ENCODE measurements at places on chromosomes 7 and 10.

- no peak for DNase-seq
Measured at GRCh38 chr7:1149351-1149794, 10.6 kb downstream of the ZFAND2A start.

- no peak for DNase-seq
Measured at GRCh38 chr10:124262234-124262865, 156.4 kb downstream of the OAT start.

GRCh38 chr10:52644373-52645186 is 128.0 kb downstream of the MBL2 start:
- no peak for DNase-seq

DNA sequence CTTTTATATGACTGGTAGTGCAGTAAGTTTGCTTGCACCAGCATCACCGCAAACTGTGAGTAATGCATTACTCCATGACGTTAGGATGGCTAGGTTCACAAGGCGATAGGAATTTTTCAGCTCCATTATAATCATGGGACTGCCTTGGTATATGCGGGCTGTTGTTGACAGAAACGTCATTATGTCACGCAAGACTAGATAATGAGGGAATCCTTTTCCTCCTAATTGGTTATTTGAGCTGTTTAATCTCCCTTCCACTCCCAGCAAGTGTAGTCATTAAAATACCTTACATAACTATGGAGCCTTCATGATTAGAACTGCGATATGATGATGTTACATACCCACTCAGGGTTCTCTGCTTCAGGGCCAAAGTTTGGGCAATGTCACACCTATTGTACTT is 17.3 kb downstream of the KLLN start:
- no peak for DNase-seq

- no peak for DNase-seq
Measured at GRCh38 chr10:122514045-122514840, 46.3 kb upstream of the DMBT1 start.

DNA sequence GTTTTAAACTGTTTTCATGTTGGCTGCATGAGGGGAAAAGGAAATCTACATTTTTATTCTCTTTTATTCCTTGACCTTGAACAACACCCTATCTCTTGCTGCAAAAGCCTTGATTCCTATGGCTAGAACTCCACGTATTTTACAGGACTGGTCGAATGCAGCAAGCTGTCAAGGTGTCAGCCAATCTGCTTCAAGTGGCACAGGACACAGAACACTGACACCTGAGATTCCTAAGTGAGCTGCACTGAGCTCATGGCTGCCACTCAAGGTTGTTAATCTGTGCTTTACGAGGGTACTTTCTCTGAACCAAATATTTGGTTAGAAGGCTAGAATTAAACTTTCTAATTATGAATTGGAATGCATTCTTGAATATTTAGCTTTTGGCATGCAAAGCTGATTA is 349.7 kb upstream of the COBL start:
- no peak for DNase-seq

DNA sequence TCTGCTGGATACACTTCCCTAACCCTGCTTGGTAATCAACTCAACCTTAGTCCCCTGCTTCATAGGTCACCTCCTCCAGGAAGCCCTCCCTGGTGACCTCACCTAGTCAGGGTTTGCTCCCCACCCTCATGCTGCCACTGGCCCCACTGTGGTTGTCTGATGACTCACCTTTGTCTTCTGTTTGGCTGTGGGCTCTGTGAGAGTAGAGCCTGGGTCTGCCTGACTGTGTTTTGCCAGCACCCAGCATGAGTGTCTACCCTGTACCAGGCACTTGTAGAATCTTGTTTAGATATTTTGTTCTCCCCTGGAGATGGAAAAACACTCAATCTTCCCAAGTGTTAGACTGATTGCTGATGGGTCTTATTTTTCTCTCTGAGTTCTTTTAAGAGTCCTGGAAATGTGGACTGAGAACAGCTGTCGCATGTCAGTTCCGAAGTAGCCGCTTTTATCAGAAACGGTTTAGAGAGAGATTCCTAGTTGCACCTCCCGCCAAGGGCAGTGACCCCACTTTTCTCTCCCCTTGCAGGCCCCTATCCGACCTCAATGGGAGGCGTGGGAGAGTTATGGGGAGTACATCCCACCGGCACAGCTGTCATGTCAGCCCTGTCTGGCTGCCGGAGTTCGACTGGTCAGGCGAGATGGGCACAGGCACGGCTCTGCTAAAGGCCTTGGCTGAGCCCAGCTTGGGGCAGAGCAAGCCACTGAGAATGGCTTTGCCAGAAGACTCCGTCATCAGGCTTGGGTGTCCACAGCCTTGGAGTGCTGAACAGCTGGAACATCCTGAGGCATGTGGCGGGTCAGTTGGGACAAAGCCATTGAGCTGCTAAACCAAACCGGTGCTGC is 134.3 kb downstream of the GRK5 start:
- DNase-seq: peak; percentile 23

DNA sequence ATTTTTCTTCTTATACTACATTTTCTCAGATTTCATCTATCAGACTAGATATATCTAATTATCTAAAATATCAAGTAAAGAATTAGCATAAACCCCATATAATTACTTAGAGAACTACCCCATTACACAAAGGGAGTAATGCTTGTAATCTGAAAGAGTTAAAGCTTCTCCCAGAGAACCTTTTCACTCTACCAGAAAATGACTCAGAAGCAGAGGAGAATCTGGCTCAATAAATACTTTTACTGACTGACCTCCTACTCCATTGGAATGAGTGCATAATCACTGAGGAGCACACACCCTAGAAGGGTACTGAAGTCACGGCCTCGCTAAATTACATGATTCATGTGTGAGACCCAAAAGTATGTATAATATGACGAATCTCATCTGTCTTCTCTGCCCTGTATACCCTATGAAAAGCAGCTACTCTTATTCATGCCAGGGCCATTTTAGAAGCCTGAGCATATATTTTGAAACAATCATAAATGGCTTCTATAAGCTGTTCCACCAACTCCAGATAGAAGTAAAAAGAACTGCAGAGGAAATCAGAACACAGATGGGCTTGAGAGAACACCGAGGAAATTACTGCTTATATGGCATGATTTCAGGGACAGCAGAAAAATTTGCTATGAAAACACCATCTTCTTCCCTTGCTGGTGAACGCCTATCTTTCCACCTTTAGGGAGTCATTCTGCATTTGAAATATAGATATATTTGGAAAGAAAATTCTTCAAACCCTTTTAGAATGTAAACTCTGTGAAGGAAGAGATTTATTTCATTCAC is 32.7 kb downstream of the DNMBP start:
- no peak for DNase-seq

DNA sequence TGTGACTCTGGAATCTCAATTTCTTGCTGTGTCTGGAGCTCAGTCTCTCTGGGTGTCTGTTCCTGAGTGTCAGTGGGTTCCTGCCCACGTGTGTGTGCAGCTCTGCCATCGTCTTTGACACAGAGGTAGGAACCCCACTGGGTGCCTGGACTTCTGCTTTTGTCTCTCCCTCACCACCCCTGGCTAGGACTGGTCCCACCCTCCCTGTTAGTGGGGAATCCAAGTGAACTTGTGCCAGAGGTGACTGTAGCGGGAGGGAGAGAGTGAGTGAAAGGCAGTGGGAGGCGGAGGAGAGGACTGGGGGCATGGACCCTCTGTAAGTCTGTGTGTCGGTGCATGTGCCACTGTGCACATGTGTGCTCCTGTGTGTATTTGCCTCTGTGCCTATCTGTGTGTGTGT is 299.9 kb upstream of the ZMIZ1 start:
- DNase-seq: no peak

DNA sequence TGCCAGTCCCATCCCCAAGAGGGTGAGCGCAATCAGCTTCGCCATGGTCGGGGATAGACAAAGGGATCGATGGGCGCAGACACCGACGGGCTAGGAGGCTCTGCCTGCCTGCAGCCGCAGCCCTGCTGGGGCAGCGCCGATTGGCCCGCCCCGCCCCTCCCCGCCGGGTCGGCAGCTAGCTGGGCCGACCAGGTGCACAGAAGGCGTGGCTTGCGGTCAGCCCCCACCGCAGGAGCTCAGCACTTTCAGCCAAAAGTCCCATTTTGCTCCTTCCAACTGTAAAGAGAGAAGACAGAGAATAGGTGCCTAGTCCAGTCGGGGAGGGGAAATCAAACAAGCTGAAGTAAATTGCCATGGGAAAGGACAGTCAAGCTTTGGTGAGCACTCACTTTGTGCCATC is at the start of gene PON1:
PON1 (minus strand) TSS at position 102 of the 400 bp plus-strand sequence; CDS start at position 45, 57 bp downstream.
- DNase-seq: no peak

GRCh38 chr7:89223900-89224395 is 428.4 kb upstream of the TEX47 start:
- DNase-seq: no peak

DNA sequence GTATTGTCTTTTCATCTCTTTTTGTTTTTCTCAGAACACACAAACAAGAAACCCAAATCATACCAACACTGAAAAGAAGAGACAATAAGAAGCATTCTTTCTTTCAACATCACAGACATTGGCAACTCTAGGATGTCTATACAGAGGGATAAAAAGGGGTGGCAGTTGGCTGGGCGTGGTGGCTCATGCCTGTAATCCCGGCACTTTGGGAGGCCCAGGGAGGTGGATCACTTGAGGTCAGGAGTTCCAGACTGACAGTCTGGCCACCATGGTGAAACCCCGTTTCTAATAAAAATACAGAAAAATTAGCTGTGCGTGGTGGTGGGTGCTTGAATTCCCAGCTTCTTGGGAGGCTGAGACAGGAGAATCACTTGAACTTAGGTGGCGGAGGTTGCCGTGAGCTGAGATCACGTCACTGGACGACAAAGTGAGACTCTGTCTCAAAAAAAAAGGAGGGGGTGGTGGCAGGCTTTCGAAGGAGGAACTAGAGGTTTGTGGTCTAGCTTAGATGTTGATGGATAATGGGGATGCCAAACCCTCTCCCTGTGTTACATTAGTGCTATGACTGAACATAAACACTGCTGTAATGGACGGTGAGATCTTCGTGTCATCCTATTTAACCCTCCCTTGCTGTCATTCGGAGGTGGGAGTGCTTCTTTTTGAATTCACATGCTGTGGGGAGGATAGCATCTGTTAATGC is 9.4 kb downstream of the CNNM2 start:
- no peak for DNase-seq

DNA sequence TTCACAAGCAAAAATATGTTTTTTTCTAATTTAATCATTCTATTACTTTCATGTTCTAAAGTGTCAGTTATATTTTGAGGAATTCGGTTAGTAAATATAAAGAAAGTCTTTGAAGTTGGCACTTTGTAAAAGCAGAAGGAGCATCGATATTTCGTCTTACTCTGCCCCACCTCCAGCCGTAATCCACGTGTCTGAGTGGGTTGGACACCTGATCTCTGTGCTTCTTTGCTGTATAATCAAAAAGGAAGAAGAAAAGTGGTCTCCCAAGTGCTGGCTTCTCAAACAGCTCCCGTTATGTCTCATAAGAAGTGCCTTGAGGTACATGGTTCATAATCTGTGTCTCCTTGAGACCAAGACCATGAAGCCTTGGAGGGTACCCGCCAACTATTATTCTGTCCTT is 19.8 kb downstream of the PRKAR2B start:
- DNase-seq: no peak

DNA sequence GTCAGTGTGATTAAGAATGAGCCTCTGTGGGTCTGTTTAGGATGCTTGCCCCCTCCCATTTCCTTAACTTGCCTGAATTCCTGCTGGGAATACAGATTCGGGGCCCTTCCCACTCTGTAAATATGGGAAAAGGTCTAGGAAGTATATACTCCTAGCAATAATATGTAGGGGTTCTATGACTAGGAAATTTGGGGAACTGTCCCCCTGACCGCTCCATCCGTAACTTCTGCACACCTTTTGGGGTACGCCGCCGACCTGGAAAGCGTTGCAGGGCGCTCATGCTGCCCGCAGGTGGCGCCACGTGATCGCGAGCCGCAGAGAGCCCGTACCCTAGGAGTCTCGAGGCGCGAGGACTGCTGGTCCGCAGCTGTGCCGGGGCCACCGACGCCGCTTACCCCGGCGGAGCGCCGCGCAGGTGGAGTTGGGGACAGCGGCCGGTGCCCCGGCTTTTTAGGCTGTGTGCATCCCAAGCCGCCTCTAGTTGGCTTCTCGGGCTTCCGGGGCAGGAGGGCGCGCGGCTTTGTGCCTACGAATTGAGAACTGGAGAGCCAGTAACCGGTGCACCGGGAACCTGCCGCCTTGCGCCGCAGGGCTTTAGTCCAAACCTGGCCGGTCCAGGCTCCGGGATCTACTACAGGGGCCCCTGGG is 656 bp upstream of the CNNM2 start:
- peak; percentile 73 for DNase-seq

GRCh38 chr7:117705630-117706029 is 167.6 kb downstream of the CTTNBP2 start:
- no peak for DNase-seq

DNA sequence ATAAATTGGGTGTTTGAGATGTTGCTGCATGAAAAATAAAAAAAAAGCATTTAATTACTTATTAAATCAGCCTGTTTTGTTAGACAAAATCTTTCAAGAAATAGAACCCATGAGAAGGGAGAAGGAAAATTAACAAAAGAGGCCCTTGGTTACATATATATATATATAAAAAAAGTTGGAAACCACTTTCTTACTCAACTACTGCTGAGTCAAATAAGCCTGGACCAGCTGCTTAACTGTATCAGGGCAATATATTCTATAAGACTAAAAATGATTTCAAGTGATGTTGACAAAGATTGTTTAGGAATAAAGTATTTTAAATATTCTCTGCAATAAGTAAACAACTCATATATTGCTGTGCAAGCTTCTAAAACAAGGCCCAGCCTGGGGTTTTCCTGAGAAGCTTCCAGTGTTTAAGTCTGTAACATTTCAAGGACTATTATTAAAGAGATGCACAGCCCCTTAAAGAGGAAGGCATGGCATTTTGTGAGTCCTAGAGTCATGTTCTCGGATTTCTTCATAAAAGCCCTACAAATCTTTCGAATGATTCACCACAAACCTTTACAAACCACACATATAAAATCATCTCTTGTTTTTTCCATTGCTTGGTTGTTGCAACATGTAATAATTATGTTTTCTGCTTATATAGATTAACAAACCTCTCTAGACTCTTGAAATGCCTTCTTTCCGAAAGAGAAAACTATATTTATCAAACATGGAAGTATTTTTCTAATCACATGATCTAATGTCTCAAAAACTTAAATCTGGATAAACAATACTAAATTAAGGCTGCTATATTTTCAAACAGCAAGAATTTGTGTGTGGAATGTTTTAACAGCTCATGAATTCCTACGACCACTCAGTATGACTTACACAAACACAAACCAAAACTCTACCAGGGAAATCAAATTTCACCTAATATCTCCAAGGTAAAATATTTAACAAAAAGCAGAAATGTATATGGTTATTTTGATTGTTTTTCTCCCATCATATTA is 14.3 kb downstream of the JAZF1 start:
- no peak for DNase-seq
